Right ventricle myocardium inferior (tissue), 1 donor: ENCODE measurements at places on chromosomes 3 and 15.

DNA sequence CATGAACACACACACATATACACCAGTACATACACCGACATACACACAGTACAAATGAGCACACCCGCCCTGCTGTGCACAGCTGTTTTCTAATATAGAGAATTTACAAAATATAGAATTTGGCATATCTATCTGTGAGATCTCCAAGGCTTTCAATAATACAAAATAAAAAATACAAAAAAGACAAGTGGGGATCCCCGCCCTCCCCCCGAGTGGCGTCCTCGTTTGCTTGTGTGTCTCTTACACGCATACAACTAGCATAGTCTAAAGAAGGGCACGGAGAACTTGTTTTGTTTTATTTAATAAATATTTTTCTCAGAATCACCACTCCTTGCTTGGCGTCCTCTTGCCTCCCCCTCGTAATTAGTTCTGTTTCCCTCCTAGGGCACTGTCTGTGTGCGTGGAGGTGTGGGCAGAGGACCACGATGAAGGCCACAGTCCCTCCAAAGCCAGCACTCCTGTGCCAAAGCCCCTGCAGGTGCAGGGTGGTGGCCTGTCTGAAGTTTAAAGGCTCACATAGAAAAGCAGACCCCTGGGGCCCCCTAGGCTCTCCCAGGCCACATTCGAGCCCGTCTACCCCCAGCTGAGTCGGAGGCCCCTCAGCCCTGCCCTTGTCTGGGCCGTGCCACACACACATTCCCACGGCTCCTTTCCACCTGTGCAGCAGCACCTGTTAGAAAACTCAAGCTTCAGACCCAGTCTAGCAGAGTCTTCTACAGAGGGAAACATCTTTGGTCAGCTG is 82.1 kb downstream of the SEC22A start:
- DNase-seq, result no peak

DNA sequence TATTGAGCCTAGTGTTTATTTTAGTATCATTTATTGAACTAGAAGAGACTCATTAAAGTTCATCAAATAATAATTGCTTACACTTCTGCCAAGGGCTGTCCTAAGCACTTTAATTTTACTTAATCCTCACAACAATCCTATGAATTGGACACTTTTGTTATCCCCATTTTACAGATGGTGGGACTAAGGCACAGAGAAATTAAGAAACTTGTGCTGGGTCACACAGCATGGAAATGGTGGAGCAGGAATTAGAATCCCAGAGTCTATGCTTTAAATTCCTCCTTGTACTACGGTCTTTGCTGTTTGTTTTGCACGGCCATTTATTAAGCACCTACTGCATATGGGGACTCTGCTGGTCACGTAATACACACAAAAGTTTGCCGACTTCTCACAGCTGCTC is 7.9 kb downstream of the ATP2B2 start:
- no peak for DNase-seq

DNA sequence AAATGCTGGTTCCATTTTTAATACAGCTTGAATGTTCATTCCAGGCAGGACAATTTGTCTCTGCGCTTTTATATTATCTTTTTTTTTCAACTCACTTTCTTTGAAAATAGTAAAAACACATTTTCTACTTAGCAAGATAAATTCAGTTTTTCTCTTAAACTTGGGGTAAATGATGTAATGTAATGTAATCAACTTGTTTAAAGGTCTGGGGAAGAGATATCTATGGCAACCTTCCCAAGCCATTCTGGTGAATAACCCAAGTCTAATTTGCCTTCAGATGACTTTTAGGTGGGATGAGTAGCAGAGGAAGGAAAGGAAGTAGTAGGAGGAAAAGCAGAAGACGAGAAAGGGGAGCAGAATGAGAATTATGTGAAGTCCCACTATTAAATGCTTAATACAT is 335.1 kb downstream of the SV2B start:
- DNase-seq, result no peak

DNA sequence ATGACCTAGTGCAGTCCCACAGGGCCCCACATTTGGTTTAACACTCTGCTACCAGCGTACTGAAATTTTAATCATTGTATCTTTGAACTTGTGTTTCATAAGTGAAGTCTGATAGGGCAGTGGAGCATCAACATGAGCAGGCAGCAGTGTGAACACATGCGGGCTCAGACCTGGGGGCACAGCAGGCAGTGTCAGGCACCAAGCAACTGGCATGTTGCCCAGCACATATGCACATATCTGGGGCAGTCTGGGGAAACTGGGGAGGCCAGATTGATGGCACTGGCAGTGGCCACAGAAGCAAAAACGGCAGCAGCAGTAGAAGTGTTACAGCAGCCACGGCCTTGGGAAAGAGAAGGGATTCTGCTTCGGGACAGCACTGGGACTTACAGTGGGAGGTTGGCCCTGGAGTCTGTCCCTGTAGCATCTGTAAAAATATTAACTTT is 353.9 kb upstream of the KCNMB2 start:
- DNase-seq, result no peak

GRCh38 chr3:22922317-22922716 is 280.8 kb upstream of the UBE2E2 start:
- no peak for DNase-seq

DNA sequence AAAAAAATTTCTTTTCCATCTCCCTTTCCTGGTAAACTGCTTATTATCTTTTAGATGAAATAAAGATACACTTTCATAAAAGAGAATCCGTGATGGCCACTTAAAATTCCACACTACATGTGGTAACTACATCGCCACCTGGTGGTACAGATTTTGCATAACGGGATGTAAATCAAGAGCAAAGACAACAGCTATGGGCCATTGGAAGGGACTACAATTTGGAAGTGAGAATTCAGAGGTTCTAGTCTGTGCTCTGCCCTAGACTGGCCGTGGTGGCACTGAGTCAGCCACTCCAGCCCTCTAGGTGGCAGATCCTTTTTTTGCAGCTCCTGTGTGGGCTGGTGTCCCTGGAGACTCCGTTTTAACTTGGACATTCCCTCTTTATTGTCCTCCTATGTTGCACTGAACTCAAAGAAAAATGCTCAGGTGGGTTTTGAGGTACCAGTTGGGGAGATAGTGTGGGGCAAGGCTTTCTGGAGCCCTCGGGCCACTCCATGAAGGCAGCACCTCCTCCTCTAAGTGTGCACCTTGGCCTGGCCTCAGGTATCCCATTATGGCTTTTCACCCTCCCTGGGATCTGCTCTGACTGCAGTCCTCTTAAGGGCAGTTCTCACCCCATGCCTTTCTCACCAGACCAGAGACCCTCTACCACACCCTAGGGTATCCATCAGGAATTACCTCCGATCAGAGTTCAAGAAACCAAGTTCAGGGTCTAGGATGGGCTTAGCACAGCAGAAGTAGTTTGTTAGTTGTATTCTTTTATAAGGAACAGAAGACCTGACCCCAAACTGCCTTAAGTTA is 54.9 kb downstream of the SPSB4 start:
- no peak for DNase-seq

DNA sequence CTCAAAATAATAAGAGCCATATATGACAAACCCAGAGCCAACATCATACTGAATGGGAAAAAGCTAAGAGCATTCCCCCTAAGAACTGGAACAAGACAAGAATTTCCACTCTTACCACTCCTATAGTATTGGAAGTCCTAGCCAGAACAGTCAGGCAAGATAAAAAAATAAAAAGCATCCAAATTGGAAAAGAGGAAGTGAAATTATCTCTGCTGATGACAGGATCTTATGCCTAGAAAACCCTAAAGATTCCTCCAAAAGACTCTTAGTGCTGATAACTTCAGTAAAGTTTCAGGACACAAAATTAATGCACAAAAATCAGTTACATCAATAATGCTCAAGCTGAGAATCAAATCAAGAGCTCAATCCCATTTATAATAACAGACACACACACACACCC is 45.9 kb upstream of the SLC2A2 start:
- DNase-seq, result no peak

GRCh38 chr3:11535243-11535960 is 108.3 kb downstream of the VGLL4 start:
- DNase-seq, result no peak

GRCh38 chr3:21989341-21990042 is 238.5 kb upstream of the ZNF385D start:
- no peak for DNase-seq

DNA sequence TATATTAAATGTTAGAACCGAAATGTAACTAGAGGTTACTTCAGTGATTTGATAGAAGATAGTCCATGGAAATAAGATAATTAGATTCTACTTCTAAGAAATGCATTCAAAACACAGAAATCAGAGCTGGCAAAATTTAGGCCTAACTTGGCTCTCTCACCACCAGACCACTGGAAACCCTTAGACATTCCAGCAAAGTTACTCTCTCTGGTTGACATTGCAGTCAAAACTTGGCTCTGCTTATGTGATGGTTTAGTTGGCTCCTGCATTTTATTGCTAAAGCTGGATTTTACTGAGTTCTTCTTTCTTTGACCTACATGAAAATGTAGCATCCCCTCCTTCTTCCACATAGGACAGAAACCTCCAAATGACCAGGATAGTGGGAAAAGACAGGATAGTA is 35.4 kb upstream of the CBLB start:
- no peak for DNase-seq

DNA sequence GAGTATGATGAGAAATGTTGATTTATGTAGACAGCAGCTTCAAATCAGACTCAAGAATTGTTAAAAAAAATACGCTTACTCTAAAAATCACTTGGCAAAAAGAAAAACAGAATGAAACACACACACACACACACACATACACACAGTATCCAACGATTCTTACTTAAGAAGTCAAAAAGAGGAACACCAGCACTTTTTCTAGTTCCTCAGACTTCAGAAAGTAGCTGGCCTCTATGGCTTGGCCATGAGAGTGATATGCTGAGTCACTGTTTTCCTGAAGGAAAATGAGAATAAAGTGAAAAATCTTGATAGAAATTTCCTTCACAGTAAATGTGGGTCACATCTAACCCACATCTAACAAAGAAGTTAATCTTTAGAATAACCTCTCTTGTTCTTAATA is 22.1 kb downstream of the CNTN3 start:
- DNase-seq, result no peak

DNA sequence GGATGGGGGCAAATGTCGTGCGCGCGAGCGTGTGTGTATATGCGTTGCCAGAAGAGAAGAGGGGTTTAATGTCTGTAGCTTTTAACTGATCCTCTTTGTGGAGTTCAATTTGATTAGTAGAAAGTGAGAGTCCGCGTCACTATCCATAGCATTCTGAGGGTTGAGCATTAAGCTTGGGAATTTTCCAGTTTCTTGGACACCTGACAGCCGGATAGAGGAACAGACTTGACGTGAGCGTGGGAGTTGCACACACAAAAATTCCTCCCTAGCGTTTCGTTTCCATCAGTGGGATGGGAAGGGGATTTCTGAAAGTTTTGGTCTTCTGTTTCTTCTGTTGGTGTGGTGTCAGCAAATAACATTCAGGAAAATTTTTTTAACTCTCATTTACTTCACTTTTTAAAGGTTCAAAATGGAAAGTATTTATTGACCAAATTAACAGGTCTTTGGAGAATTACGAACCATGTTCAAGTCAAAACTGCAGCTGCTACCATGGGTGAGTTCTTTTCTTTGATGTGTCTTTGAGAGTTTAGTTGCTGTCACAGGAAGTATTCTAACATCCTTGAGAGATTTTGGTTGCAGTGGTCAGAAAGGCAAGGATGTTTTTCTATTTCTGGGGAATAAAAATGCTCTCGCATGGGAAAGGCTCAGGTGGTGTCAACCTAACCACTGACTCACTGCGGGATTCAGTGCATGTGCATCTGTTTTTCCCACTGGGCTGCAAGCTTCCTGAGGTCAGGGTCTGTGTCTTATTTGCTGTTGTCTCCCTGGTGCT is 841 bp downstream of the POGLUT1 start:
- DNase-seq, result no peak

GRCh38 chr3:5699811-5700210 is 512.3 kb downstream of the EDEM1 start:
- no peak for DNase-seq

DNA sequence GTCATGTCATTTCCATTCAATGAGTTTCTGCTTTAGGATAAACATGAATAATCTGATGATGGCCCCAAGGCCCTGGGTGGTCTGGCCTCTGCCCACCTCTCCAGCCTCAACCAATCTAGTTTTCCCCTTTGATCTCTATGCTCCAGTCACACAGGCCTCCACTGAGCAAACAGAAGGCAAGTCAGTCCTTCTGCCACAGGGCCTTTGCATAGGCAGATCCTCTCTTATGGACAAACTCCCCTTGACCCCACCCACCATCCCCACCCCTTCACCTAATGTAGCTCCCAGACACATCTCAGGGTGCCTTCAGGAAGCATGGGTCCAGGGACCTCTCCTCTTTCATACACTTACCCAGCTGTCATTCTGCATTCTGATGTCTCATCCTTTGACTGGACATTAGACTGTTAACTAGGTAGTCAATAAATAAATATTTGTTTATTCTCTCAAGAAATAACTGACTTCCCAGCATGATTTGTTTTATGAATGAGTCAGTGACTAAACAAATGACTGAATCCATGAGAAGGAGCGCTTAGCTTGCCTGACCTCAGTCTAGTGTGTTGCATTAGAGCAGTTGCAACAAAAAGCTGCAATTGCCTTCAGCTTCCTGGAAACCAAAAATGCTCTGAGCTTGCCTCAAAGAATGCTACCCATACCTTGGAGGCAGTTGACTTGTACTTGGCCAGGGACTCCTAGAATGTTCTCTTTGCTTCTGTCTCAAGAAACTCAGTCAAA is 386.6 kb upstream of the WNT5A start:
- DNase-seq, result no peak

- no peak for DNase-seq
Observed at GRCh38 chr3:141845407-141846049, 30.9 kb upstream of the ATP1B3 start.

GRCh38 chr15:67745073-67746006 is 80.0 kb upstream of the SKOR1 start:
- no peak for DNase-seq

DNA sequence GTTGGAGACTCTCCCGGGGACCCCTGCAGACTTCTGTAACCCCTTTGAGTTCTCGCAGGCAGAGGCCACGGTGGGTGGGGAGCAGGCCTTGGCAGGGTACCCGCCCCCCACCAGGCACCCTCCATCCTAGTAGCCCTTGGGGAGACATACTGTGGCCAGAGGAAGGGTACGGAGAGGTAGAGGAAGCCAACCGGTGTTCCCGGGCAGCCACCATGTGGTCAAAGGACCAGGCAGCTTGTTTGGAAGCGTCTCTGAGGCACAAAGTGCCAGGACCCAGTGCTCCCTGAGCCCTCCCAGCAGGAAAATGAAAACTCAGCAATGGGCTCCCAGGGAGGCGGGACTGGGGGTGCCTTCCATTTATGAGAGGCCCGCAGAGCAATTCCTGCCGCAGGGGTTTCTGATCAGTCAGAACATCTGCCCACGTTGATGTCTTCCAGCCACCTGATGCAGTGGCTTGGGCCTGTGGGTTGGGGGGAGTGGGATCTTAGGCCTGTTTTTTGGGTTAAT is 53.0 kb upstream of the CGNL1 start:
- DNase-seq, result no peak

- no peak for DNase-seq
Observed at GRCh38 chr3:39189150-39189958, 3.0 kb downstream of the XIRP1 start.

DNA sequence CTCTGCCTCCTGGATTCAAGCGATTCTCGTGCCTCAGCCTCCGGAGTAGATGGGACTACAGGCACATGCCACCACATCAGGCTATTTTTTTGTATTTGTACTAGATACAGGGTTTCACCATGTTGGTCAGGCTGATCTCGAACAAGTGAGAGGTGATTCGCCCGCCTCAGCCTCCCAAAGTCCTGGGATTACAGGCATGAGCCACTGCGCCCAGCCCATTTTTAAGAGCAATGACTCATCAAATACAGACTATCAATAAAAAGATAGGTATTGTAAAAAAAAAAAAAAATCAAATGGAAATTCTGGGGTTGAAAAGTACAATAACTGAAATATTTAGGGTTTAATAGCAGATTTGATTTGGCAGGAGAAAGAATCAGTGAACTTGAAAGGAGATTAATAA is 129.0 kb downstream of the TJP1 start:
- no peak for DNase-seq
